HCEC 1CT (cell line): ENCODE measurements at places on chromosomes 4 and X.

- DNase-seq, result no peak
These were observed 58.0 kb downstream of the FAM53A start for GRCh38 chr4:1626151-1626550.

DNA sequence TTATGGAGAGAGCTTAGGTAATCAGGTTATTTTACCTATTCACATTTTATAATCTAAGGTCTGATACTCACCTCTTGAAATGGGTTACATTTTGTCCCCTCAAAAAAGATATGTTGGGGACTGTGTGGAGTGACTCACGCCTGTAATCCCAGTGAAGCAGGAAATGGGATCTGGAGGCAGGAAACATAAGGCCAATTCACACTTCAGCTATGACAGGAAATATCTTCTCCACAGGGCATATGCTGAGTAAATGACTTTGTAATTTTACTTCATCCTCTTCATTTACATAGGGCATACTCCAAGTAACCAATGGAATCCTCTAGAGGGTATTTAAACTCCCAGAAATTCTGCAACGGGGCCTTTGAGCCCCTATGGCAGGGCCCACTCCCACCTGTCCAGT, 54.8 kb upstream of the ZMAT1 start:
- DNase-seq, result no peak

- DNase-seq, result no peak
These were observed 23.8 kb downstream of the AFAP1 start for GRCh38 chr4:7915875-7916242.

GRCh38 chr4:36282503-36283030, 1.2 kb downstream of the DTHD1 start:
- no peak for DNase-seq

DNA sequence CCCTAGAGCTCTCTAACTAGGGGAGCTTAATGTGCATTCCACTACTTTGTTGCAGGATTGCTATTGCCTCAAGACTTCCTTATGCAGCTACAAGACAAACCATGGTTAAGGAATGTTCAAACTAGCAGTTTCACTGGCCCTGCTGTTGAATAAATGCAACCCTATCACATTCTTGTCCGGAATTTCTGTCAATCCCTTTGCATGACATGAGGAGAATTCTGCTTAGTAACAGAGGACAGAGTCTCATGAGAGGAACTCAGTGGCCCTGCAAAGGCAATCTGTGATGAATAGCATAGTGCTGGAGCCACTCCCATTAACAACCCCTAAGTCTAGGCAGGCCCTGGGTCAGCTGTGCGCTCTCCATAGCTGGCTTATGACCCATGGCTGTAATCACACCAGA, 30.7 kb upstream of the SGMS2 start:
- DNase-seq, result no peak

DNA sequence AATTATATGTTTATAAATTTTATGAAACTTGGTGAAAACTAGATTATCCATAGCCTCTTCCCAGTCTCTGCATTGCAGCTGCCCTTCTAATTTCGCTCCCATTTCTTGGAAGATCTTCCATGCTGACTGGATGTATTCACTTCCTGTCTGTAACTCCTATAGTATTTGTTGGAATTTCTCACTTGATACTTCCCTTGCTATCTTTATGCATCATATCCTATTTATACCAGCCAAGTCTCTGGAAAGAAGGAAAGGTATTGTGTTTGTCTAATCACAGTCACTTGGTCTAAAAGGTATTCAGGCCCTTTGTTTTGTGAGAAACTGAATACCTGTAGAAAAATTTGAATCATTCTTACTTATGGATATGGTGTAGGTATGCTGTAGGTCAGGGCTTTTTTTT, 870.9 kb upstream of the FRG1 start:
- DNase-seq, result peak; percentile 2

DNA sequence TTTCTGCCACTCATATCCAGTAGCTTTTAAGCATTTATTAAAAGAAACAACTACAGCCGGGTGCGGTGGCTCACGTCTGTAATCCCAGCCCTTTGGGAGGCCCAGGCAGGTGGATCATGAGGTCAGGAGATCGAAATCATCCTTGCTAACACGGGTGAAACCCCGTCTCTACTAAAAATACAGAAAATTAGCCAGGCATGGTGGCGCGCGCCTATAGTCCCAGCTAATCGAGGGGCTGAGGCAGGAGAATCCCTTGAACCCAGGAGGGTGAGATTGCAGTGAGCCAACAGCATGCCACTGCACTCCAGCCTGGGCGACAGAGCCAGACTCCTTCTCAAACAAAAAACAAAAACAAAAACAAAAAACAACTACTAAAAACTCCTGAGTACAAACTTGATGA, 119.8 kb downstream of the EPHA5 start:
- no peak for DNase-seq

- DNase-seq, result no peak
These were observed 164.0 kb downstream of the RNF150 start for GRCh38 chr4:140969296-140969695.

DNA sequence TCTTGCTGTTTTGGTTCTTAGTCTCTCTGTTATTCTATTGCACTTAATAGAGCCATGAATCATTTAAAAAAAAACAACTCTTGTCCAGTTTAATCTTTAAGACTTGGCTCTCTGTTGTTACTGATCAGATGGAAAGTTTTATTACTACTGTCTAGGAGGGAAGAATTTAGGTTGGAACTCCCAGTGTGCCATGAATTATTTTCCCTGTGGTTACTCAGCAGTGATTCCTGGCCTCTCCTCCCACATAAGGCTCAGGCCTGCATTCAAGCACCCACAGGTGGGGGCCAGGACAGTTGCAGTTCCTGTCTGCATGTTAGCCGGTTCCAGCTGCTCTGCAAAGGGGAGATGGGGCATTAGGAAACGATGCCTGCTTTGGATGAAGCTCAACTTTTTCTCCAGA, 29.8 kb upstream of the ESX1 start:
- DNase-seq, result no peak

DNA sequence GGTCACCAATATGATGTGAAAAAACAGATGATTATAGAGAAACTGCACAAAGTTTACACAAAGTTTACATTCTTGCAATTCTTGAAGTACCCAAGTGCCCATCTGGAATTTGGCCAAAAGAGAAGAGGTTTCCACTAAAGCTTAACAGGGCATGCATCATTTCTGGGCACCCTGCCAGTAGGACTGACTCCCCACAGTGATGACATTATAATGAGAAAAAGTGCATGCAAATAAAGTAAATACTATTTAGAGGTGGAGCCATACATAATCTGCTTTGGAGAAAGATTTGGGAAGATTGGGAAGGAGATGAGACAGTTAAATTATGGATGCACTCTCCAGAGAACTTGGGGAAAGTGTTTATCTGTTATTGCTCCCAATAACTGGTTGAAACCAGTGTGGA, 93.7 kb upstream of the TRPC3 start:
- DNase-seq, result peak; percentile 86

- no peak for DNase-seq
These were observed 8.9 kb upstream of the GSX2 start for GRCh38 chr4:54090804-54091623.

GRCh38 chr4:175412746-175413145, 399.3 kb downstream of the GPM6A start:
- DNase-seq, result peak; percentile 71

GRCh38 chr4:147547314-147548056, 66.6 kb downstream of the EDNRA start:
- DNase-seq, result peak; percentile 33

DNA sequence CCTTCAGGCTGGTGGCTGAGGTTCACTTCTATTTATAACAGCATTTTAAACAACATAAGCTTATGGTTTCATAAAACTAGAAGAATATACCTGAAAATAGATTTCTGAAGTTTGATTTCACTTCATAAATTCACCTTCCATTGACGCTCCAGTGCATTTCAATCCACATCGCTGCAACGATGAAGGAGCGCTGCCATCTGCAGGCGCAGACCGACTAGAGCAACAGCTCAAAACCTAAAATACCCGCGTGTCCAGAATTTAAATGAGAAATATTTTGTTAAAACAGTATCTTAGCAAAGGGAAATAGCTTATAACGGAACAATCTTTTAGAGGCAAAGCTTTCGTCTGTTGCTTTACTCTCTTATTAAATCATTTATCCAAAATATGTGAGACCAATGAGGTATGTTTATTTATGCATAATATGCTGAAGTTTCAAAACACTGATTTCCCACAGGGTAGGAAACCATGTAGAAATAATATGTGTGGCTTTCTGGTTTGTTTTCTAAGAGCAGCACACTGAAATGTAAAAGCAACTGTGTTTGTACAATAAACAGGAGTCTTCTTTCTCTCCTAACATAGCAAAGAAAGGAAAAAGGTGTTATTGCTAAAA, 816.4 kb upstream of the FRG1 start:
- peak; percentile 24 for DNase-seq

- no peak for DNase-seq
These were observed 425.6 kb downstream of the IL1RAPL1 start for GRCh38 chrX:29012867-29013266.

DNA sequence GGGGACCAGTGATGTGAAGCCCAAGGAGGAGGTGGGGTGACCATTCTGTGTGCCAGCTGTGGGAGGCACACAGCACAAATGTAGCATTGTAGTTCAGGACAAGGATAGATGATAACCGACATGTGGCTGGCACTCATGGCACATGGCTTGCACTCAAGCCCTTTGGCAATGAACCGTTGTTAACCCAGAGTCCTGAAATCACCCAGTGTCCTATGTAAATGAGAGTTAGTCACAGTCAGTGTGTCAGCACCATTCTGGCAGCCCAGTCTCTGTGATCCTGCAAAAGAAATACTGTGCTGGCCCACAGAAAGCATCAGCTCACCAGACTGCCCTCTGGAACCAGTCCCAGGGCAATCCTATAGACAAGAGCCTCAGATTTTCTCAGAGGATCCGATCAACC, 339.3 kb downstream of the MID1IP1 start:
- DNase-seq, result no peak

- no peak for DNase-seq
These were observed 40.7 kb downstream of the KLHL8 start for GRCh38 chr4:87179751-87180150.

DNA sequence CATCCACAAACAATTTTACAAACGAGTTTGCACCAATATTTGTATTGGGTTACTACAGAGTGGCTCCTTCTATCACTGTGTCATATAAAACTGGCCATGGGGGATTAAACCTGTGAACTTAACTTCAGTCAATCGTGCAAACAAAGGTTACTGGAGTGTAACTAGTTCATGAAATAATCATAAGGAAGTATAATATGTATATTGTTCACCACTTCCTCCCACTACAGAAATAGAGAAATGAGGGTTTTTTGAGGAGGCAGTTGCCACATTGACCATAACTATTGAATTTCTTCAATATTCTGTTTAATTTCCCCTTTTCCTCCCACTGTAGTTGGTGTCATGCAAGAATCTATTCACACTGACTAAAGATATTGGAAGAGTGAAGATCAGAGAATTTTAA, at the start of gene GPR82:
Gene GPR82, plus strand, starts transcription at position 356 of the 400 bp plus-strand sequence. CDS start 2,846 bp downstream, outside the sequence.
- no peak for DNase-seq

- DNase-seq, result peak; percentile 84
These were observed 193.6 kb downstream of the SOWAHB start for GRCh38 chr4:76704133-76704881.

DNA sequence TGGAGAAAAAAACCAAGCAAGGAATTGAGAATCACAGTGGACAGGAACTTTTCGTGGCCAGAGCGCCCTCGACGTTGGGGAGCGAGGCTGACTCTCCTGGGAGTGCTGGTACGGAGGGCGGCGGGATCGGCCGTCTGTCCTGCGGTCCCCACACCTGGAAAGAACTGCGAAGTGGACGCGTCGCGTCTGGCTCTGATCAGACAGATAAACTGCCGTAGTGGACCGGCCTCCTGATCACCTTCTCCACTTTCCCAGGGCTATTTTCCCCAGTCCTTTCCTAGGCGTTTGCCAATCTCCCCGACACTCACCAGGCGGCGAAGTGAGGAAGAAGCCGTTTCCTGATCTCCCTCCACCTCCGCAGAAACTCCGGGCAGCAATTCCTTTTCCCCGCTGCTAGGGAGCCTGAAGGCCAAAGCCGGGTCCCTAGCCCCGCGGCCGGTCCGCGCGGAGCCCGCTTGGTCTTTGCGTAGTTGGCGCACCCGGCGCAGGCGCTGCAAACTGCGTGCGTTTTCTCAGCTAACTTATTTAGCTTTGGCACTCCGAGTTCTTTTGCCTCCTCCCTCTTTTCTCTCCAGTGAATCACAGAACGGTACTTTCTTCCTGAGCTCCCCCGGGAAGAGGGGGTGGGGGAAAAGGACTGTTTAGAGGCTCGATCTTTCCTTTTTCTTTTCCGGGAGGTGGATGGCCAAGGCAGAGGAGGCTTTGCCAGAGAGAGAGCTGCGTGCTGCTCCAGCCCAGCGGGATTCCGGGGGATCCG, at the start of gene ARSJ:
Gene ARSJ, minus strand, starts transcription at position 500 of the 757 bp plus-strand sequence. CDS start 813 bp downstream, outside the sequence.
- DNase-seq, result peak; percentile 66

DNA sequence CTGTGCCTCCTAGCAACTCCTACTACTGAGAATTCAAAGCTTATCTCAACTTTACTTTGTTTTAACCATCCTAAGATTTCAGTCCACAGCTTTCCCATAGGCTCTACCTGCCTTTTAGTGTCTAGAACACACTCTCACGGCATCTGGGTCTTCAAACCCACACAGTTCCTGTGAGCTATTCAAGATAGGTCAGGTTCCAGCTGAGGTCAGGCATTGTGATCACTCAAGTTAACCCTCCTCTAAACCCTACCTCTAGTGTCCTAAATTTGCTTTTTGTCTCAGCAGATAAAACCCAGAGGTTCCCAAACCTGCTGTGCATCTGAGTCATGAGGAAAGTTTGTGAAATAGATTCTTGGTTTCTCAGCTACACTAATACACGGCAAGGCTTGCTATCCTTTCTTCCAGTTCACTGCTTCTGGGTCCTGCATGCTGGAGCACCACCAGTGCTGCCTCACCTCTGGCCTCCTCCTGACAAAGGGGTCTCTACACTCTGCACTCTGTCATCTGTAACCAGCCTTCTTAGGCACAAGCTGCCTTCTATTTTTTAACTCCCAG, 324.6 kb upstream of the MAGEB2 start:
- DNase-seq, result no peak

GRCh38 chr4:101993002-101993841, 202.7 kb downstream of the BANK1 start:
- no peak for DNase-seq

- DNase-seq, result no peak
These were observed 31.5 kb downstream of the WWC2 start for GRCh38 chr4:183130328-183131155.

DNA sequence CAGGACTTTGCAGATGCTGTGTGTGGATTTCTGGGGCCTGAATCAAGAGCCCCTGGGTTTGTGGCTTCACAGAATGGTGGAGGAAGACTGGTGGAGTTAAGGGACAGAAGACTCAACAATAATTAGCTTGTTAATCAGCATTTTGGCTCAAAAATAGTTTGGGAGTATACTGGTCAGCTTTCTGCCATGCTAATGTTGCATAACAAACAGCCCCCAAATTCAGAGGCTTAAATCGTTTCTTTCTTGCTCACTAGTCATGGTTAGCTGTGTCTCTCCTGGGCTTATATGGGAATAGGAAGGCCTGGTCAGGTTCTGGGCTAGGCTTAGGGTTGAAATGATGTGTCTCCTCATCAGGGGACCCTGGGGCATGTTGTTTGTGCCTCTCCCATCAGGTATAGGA, 24.4 kb downstream of the TBL1X start:
- DNase-seq, result no peak
